ENCODE measurements at places on chromosomes 5 and 9.

DNA sequence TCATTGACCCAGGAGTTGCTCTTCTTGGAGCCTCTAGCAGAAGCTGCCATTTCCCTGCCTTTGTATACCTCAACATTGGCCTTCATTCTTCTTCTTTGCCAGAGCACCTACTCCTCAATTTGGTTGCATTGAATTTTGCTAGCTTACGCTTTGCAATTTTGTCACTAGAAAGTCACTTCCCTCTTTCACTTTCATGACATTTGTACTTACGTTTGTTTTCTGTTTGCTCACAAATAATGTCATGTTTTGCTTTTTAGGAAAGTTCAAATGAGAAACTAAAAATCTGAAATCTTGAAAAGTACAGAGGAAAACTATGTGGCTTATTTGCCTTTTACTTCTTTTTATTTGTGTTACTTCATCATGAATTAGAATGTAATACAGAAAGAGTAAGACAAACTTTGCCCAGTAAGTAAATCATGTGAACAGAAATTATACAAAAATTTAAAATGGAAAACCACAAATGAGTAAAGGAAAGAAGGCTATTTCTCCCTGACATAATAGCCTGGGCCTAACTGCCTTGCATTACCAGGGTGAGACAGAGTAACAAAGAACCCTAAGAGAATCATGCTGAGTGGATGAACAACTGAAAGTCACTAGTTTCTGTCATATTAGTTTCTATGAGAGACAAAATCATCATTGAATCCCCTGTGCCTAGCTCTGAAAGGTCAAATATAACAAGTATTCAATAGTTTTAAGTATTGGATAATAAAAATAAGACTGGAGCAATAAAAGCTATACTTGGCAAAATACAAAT, 7.4 kb upstream of the IFNA1 start:
- peak; percentile 55 for DNase-seq

DNA sequence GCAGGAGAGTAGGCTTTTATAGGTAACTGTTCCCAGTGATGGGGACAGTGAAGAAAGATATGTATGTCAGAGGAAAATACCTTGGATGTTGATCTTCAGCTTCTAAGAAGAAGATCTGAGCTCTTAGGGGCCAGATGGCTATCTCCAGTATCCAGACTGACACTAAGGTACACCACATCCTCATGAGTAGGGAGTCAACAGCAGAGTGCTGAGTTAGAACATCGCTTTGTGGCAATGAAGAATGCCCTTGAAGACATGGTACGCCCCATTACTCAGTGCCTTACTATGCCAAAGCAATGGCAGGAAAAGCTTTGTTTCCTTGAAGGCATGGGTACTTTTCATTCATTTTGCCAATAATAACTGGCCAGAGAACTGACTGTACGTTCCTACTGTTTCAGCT, 263.7 kb downstream of the CEMIP2 start:
- DNase-seq, result no peak

DNA sequence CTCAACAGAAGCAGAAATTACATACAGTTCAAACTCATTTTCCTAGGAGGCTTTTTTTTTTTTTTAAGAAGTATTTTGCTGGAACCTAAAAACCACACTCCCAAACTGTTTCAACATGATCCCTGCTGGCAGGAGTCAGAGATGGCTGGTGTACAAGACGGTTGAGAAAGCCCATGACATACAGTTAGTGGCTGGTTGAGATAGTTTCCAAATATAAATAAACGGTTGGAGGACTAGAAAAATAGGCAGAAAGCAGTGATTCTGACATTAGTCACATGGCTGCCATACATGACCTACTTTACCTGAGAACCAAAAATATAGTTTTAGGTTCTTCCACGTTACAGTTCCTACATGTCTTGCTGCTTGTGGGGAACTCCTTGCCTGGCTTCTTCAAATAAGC, 31.7 kb upstream of the BASP1 start:
- no peak for DNase-seq

DNA sequence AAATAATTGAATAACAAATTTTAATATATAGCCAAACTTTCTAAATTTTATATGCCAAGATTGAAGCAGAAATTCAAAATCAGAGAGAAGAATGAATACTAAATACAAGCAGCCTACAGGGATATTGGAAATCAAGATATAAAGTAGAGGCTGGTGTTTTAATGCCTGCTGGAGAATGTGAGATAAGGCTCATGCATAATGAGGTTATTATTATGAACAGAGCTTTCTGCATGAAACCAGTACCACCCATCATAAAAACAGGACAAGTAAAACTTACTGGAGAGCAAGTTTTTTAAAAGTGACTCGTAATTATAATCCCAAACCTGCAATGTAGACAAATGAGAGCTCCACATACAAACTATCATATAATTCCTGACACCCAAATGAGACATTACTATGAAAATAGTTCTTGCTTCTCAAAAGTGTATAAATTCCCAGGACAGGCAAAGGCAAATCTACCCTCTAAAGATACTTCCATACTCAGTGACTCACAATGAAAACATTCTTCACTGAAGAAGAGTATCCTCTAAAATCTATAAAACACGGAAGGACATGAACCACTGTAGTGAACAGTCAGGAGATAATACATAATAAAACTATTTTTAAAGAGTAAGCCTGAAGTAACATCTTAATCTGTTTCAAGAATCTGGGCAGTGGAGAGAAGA, 532.0 kb upstream of the GRAMD2B start:
- DNase-seq, result no peak

- DNase-seq, result no peak
Observed at GRCh38 chr9:106218427-106218826, 524.1 kb downstream of the TMEM38B start.

GRCh38 chr5:35135239-35135700, 87.5 kb upstream of the AGXT2 start:
- no peak for DNase-seq

- no peak for DNase-seq
Observed at GRCh38 chr5:128252756-128253155, 169.2 kb downstream of the SLC12A2 start.

DNA sequence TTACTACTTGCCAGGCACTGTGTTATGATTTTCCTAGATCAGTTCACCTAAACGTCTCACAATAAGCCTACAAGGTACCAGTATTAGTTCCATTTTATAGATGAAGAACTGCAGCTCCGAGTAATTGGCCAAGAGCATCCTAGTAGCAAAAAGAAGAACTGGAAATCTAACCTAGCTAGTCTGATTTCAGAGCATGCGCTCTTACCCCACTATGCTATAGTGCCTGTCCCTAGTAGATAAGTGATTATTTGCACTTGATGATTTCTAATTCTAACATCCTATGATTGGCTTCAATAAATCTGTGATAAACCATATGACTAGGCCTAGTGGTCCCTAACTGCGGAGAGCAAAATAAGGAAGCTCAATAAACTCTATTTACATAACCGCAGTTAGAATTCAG, 7.1 kb upstream of the PLAC8L1 start:
- no peak for DNase-seq

- no peak for DNase-seq
Observed at GRCh38 chr9:22138956-22139660, 130.0 kb upstream of the CDKN2B start.

DNA sequence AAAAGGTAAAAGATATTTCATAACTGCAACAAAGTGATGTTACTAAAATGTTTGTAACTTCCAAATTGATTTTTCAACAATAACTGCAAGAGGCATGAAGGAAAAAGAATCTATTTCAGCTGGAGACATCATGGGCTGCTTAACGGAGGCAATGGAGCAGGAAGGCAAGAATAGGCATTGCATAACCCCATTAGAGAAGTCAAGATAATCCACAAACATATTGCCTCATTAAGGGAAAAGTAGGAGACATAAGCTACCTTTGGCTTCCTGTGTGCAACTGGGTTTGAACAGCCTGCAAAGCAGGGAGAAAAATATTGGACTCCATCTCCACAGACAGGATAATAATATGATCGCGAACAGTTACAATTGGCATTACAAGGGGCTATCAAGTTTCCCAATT, 46.7 kb downstream of the SLCO4C1 start:
- no peak for DNase-seq

- no peak for DNase-seq
Observed at GRCh38 chr5:124678468-124678867, 68.0 kb downstream of the ZNF608 start.

DNA sequence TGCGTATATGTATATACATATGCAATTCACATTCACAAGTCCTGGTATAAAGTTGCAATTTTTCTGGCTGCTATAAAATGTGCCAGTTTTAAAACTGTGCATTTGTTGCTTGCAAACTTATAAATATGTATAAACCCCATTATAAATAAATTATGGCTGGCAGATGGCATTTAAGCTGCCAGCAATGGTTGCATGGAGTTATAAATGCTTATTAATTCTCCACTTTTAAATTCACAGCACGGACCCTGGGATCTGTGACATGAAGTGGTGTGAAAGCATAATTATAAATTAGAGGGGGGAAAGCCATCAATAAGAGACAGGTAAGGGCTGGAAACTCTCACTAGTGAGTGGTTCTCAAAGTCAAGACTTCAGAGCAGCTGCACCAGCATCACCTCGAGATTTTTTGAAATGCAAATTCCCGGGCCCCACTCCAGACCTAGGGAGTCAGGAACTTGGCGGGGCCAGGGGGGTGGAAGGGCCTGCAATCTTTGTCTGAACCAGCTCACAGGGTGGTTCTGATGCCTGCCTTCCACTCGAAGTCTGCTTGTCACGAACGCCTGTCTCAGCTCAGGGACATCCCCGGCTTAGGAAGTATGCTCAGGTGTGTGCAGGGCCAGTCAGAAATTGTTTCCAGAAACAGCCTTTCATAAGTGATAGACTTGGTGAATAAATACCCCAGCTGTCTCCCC, 16.9 kb downstream of the S1PR3 start:
- DNase-seq, result no peak

- no peak for DNase-seq
Observed at GRCh38 chr5:64874753-64875152, 106.0 kb downstream of the CWC27 start.

DNA sequence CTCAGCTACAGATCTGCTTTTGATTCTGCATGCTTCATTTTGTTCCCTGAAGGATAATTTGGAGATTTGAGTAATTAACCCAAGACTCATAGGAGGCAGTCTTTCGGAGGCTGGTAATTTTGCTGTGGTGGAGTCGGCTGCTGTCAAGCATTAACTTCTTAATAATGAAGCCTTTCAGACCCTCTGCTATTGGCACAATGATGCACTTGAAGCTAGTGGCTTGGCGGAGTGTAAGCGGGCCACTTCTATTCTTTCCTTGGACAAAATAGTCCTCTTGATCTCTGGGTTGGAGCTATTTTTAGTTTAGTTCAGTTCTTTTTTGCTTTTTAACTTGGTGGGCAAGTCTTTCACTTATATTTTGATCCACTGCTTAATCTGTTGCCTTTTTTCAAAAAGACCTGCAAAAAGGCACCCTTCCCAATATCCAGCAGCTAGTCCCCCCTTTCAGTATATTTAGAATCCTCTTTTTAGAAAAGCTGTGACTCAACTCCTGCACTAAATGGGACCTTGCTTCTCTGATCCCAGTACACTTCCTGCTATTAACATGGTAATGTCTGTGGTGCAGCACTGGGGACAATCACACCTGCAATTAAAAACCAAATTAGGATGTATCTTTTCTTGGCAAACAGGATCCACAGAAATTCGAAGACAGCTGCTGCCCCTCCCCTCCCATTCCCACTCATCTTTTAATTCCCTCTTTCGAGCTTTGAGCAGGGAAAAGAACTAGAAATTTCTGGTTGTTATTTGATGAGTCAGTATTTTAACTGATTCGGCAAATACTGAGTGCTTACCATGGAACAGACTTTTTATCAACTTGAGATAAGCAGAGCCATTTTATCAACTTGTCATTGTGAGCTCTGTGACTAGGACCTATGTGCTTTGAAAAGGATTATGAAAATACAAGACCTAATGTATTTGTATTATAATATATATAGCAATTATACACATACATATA, 169.4 kb upstream of the ANKRD55 start:
- DNase-seq, result no peak

DNA sequence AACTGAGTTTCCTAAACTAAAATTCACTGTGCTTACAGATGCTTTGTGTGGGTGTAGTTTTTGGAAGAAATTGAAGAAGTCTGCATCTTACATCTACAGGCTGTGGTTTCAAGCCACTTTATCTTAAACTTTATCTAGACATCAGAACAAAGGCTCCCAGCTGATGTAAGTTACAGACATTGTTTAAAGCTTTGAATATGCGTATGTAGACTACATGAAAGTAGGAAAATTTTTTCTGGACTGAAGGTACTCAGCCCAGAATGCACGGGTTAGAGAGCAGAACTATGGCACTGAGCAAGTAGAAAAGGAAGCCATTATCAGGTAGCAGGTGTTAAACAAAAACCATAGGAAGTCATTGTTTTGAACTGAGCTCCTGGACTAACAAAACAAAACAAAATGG, 185.4 kb downstream of the TTC39B start:
- no peak for DNase-seq

DNA sequence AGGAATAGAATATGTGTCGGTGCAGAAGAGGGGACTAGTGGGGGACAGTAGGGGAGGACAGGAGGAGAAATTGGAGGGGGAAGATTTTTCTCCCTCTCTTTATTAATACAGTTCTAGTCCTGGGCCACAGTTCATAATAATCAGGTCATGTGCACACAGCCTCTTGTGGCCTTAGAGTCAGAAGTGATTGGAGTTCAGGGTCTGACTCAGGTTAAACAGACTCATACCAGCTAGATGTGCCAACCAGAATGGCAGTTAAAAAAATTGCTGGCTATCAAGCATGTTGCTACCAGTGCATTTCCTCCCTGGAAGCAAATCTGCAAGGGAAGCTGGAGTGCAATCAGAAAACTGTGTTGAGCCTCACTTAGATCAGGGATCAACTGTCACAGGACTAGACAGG, 132.7 kb upstream of the MAP1B start:
- no peak for DNase-seq

DNA sequence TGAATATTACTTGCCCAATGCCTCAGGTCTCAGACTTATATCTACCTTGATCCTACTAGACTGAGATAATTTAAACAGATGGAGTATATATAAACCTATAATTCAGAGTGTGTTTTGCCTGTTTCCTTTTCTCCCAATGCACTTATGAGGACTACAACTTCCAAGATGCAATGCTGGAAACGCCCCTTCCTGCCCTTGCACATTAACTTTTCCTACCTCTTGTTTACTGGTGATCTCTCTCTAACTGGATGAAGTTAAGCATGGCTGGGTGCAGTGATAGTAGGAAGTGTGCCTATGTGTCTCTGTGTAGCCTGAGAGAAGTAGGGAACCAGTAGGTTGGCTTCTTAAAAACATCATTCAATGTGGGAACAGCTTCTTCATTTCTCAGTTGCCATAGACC, 115.2 kb downstream of the SVEP1 start:
- no peak for DNase-seq

- no peak for DNase-seq
Observed at GRCh38 chr5:157473383-157474320, 13.6 kb downstream of the NIPAL4 start.

- no peak for DNase-seq
Observed at GRCh38 chr9:114034196-114034595, 43.9 kb downstream of the AMBP start.

- no peak for DNase-seq
Observed at GRCh38 chr5:100861148-100861547, 41.9 kb downstream of the ST8SIA4 start.

DNA sequence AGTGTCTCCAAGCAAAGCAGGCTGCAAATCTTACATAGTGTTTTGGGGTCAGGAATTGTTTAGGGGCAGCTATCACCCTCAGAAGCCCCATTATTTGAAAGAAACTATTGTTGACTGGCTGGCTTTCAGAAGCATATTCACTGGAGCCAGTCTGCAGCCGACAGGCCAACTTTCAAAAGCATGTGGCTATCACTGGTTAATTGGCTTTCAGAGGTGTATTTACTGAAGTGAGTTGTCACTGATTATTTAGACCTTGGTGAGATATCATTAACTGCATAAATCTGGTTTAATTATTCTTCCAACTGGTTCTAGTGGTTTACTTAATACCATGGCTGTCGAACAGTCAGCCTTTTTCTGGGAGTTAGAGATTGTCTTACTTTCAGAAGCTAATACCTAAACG, 247.0 kb downstream of the CWC27 start:
- no peak for DNase-seq

Data from B cell (primary cell).